ENCODE measurements at places on chromosomes 1 and 21.

DNA sequence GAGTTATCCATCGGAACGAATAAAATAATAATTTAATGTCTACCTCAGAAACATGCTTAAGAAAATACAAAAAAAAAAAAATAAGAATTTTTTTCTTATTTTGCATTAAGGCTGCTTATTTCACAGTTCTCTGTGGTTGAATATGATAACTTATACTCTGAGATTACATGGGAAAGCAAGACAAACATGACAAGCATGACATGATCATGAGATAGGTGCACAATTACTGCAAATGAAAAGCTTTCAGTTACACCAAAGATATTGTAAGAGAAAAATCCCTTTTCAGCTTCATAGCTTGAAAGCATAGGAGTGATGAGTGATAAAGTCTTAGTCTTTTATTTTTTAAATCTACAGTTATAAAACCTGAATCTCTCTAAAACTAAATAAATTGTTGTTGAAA is 154.1 kb downstream of the BRINP3 start:
- DNase-seq = no peak

DNA sequence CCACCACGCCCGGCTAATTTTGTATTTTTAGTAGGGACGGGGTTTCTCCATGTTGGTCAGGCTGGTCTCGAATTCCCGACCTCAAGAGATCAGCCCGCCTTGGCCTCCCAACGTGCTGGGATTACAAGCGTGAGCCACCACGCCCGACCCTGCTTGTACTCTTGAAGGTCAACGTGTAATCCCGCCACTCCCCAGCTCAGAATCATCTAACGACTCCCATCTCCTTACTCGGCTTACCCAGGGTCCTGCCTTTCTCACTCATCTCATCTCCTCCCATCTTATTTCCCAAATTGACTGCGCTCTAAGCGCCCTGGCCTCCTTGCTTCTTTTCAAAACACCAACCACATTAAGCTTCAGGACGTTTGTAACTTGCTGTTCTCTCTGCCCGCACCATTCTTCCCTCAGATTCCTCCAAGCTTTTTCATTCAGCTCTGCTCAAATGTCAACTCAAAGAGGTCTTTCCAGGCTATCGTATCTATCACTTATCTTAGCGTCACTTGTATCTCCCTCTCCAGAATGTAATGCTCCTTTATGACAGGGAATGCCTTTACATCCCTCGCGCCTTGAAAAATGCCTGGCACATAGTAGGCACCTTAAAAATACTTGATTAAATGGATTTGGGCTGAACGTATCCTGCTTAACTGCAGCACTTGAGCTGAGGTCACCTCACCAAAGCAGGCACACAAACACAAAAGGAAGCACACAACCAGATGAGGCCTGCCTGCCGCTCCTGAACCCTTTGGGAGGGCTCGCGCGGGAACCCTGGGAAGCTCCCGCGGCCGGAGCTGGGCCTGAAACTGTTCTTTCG is 1.4 kb upstream of the USP1 start:
- no peak for DNase-seq

DNA sequence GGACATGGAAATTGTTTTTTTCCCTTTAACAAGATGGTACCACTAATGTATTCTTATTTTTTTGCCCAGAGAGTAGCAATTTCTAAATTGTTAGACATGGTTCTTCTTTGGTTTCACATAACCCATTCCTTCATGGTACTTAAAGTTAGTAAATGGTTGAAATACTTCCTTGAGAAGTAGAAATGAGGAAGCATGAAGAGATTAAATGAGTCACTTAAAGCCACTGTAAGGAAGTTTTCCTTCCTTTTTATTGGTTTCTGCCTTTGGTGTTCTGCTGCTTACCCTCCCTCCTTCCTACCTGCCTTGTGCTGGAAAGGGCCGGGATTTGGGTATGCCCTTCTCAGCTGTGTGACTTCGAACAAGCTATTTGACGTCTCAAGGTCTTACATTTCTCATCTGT is 101.0 kb downstream of the KIF26B start:
- DNase-seq = no peak

DNA sequence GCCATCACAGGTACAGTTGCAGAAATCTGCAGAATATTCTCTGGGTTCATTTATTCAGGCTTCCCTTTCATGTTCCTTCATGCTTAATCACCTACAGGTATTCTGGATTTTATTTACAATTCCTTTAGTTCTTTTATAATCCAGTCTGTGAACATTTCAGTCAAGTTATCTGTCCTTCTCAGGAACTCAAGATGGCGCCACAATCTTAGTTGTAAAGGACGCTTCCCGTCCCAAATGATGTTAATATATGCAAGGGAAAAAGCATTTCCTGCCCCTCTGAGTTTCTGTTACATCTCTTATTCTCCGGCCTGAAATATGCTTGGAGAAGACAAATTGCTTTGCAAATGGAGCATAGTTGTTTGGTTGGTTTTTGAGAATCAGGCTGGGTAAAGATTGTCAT is 19.3 kb downstream of the F3 start:
- DNase-seq = no peak

DNA sequence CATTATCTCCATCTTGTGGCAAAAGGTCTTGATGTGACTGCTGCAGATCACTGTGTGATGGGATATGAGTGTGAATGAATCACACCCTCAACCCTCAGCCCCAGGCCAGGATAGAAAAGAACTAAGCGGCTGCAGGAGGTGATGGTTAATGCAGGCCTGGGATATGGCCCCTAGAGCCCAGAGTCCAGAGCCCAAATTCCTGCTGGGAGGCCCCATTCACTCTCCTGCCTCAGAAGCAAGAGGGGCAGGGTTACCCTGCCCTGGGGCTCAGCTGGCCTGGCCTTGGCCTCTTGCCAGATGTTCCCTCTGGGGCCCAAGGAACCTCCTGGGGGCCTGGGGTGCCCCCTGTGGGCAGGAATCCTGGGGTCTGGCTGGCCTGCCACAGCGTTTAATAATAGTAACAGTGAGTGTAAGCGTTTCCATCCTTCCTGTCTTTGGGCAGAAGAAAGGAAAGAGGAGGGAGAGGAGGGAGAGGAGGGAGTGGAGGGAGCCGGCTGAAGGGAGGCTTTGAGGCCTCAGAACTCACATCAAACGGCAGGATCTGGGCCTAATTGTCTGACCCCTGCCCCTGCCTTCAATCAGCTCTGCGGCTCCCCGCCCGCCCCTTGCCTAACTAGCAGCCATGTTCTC is 26.2 kb downstream of the DMAP1 start:
- DNase-seq = peak; percentile 82

GRCh38 chr1:59574085-59574484 is 240.7 kb upstream of the HOOK1 start:
- no peak for DNase-seq

DNA sequence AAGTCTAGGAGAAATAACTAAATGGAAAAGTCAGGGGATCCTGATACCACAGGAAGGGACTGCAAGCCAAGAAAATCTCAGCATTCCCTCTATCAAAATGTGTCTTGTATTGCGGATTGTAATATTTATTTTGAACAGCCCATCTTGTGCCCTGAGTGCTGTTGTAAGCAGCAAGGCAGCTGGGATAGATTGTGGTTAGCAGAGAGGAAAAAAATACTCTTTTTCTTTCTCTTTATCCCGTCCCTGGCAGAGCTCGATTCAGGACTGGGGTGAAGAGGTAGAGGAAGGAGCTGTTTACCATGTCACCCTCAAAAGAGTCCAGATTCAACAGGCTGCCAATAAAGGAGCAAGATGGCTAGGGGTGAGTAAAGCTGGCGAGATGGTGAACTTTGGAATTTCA is 1.2 kb downstream of the RGL1 start:
- DNase-seq = no peak

DNA sequence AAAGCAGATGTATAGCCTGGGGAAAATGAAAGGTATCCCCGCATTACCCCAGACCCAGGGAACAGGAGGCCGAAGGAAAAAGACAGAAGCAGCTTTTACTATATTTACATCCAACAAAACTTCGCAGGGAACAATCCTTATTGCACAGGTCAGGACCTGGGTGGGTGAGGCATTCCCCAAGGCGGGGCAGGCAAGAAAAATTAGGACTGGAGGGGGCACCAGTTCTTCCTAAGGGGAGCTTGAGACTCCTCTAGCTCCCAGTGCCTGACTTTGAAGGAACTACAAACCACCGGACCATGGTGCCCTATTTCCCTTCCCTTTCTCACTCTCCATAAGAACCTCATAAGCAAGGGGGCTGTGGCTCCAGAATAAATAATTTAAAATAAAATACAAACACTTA is 6.7 kb upstream of the GATAD2B start:
- no peak for DNase-seq

DNA sequence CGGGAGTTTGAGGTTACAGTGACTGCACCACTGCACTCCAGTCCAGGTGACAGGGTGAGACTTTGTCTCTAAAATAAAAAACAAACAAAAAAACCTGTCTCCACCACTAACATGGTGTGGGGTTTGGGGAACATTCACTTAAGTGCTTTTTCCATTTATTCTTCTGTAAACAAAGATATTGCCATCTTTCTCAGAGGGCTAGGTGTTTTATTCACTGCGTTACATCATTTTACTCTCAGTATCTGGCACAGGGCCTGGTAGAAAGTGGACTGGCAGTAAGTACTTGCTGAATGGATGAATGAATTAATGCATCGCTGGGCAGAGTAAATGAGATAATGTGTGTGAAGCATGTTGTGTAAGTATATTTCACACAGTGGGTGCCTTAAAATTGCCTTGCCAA is 20.1 kb downstream of the KIAA0040 start:
- no peak for DNase-seq

- peak; percentile 39 for DNase-seq
Measured at GRCh38 chr1:30034105-30034626, 689.2 kb downstream of the MATN1 start.

DNA sequence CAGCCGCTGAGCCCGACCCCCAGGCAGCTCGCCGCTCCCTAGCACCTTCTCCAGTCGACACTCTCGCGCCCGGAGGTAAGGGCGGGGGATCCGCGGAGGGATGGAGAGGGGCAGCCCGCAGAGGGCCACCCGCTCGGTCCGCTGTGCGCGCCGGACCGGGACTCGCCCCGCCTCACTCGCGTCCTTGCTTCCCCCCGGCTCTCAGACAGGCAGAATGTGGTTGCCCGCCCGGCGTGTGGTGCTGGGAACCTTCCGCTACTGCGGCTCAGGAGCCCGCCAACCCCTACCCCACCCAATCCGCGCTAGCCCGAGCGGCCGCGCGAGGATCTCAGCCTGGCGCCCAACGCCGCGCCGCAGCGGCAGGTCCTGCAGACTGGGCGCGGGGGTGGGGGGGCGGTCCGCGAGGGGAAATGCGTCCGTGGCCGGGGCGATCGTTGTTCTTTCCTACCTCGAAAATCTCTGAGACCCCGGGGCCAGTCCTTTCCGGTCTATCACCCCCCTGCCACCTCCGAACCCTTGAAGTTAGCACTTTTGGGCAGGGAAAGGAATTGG is 404 bp downstream of the LRRC8C start:
- DNase-seq = peak; percentile 81

GRCh38 chr1:64921771-64922170 is 44.6 kb downstream of the JAK1 start:
- no peak for DNase-seq

GRCh38 chr1:23664837-23665795 is 26.5 kb upstream of the RPL11 start:
- DNase-seq = no peak

GRCh38 chr1:67572594-67573221 is 112.3 kb upstream of the GADD45A start:
- no peak for DNase-seq

- no peak for DNase-seq
Measured at GRCh38 chr1:33519240-33519884, 46.9 kb downstream of the ZSCAN20 start.

- no peak for DNase-seq
Measured at GRCh38 chr1:25031601-25031965, 101.5 kb upstream of the RUNX3 start.

DNA sequence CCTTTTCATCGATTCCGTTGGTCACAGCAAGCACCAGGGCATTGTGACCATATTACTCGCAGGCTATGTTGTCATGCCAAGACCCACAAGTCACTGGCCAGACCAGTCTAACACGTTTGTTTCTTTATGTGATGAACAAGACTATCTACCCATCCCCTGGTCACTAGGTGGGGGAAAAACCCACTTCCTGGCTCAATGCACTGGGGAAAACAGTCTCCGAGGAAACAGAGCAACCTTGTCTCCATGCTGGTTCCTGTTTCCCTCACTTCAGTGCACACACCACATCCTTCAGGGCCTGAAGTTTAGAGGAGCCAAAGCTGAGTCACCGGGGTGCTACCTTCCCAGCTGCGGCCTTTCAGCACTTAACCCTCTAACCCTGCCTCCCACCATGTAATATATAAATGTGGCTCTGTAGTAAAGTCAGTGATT is 20.9 kb downstream of the ERICH3 start:
- peak; percentile 87 for DNase-seq

GRCh38 chr1:201603613-201604232 is 64.8 kb downstream of the NAV1 start:
- DNase-seq = no peak

DNA sequence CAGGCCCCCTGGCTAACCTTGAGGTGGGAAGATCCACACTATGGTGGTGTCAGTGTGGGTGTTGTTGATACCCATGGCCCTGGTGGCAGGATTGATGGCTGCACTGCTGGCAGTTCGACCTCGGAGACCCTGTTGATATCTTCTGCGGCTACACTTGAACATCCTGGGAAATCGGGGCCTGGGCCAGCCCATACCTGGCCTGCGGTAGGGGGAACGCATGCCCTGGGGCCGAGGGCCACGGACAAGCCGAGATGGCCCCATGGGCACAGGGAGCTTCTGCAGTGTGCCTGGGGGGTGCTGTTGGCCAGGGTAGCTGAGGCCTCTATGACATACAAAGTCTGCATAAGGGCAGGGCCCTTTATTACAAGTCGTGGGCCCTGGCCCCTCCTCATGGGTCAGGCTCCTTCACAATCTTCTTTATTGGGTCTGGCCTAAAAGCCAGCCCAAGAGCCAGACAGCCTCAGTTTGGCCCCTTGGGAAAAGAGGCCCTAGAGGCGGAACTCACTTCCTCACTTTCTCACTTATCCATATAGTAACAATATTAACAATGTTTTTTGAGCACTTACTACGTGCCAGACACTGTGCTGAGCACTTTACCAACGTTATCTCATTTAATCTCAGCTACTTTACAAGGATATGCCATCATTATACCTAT is at the start of gene P3R3URF:
TSS of gene P3R3URF (minus strand) at position 278 of the 655 bp plus-strand sequence. CDS start at position 261, 17 bp downstream.
- no peak for DNase-seq

DNA sequence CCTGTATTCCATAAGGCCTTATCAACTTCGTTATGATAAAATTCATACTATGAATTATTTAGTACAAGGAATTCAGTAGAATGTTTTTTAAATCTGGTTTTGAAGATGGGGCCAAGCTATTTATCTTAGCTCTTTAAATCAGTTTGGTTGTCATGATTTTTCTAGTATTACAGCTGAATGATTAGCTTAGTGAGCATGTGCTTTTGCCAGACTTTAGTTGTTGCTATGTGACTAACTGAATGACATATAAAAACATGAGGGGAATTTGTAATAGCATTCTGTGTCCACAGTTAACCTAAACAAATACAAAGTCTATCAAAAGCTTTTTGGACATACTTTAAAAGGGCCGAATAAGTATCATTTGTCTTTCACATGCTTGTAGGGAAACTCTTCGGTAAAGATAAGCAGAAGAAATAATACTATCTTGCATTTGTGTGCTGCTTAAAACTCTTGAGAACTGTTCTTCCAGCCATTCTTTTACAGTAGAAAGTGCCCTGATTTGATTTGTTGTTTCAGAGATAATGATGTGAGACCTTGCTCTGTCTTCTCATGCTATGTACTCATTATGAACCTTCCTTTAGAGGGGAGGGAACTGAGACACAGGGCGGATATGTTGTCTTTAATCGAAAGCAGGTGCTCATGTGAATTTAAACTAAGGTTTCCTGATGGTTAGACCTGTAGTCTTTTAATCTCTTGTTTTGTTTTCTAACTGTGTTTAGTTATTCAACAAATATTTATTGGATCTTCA is 18.8 kb downstream of the NEK7 start:
- DNase-seq = no peak
